ENCODE measurements at places on chromosomes 3 and 15.

GRCh38 chr3:50627407-50628051, 10.6 kb downstream of the MAPKAPK3 start:
- DNase-seq: peak; percentile 74

- DNase-seq: peak; percentile 91
Observed at GRCh38 chr15:30065025-30065801, 17.5 kb upstream of the GOLGA8J start.

GRCh38 chr3:100545371-100545770, 53.0 kb downstream of the TMEM45A start:
- no peak for DNase-seq

DNA sequence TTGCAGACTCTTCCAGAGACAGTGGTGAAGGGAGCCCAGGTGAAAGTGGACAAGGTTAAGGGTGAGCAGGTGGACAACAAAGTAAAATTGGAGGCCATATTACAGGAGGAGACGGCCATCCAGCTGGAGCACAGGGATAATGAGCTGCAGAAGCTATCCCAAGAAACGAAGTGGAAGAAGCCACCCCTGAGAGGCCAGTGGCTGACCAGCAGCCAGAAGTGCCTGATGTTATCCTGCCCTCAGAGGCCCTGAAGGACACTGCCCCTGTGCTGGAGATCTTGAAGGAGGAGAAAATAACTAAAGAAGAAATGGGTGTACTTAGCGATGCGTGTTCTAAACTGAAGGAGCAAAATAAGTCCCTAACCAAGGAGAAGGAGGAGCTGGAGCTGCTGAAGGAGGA, 107.6 kb downstream of the SMAD6 start:
- no peak for DNase-seq

DNA sequence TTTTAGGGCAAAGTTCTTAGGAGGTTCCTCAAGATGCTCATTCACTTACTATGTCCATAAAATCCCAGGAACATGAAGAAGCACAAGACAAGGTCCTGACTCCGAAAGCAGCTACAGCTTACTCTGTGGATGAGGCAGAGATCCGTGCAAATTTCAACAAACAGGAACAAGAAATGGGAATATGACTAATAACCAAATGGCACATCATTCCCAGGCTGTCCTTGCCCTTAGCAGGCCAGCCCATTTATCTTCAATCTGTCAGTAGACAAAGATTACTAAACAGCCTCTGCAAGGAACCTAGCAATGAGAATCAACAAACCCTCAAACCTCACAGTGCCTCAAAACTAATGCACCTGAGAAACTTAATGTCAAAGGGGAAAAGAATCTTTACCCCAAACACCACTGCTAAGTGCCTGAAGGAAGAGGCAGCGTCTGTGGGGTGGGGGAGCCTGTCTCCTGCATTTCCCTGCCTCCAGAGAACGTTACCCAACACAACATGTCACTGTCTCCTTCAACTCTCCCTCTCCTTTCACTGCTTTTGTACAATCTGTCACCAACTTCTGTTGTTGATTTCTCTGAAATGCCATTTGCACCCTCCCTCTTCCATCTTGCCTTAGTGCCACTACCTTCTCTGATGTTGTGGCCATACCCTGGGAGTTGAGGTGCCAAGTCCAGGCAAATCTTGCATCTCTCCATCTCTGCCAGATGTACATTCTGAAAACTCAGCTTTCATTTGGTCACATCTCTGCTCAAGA, 4.8 kb downstream of the TNFAIP8L3 start:
- DNase-seq: no peak

DNA sequence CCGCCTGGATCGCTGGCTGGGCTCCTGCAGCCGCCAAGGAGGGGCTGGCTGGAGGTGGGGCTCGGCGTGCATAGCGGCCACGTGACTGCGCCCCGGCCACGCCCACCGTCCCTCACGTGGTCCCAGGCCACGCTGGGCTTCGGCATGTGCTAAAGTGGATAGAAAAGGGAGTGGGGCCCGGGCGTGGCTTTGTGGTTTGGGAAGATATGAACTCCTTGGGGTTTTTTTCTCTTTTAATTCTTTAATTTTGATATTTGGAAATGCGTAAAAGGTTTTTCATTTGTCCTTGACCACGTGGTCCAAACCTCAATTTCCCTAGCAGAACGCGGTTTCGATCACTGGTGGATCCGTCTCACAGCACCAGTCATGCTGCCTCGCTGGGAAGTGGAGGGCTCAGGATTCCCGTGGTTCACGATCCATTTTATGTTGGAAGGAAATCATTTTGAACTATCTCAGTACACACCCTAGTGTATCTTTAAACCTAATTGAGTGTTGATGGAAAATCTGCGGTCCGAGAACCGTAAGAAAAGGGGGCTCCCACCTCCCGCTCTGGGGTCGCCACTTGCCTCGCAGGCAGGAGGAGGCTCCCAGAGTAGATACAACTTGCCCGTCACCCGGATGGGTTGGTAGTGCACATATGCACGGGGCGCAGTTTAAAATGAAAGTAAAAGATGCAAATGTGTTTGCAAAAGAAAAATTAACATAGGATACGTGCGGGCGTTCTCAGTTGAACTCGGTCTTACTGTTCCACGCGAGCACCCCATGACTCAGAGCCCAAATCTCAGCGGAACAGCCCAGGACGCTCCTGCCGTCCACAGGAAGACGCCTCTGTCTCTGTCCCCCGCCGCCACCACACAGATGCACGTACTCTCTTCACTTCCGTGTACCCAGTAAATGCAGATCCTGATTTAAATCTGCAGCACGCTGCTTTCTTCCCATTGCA, 141.9 kb downstream of the PGPEP1L start:
- peak; percentile 82 for DNase-seq
